ENCODE measurements at places on chromosomes 2 and 18.

GRCh38 chr2:96685577-96686459 lies 43.3 kb downstream of the FER1L5 start:
- DNase-seq, result peak; percentile 40

GRCh38 chr2:182870227-182870626 lies 3.8 kb upstream of the FRZB start:
- peak; percentile 30 for DNase-seq

GRCh38 chr2:109530712-109531111 lies 83.1 kb downstream of the SEPTIN10 start:
- DNase-seq, result no peak

GRCh38 chr2:178527592-178527991 lies 47.3 kb downstream of the PLEKHA3 start:
- DNase-seq, result no peak

DNA sequence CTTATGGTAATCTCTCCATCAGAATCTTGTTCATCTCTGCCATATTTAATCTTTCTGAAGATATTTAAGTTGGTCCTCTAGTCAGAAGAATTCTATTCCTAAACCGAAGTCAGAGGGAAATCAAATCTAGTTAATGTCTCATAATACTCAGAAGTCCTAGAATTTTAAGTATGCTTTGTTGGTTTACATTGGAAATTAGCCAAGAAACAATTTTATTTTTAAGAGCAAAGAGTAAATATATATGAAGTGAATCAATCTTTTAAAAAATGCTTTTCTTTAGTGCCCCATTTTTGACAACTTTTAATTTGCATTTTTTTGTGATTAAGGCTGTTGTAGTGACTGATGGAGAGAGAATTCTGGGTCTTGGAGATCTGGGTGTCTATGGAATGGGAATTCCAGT lies 38.1 kb downstream of the ME2 start:
- DNase-seq, result no peak

GRCh38 chr2:15191789-15192188 lies 369.3 kb downstream of the NBAS start:
- peak; percentile 31 for DNase-seq

GRCh38 chr2:126085011-126085795 lies 570.8 kb upstream of the GYPC start:
- DNase-seq, result no peak

- DNase-seq, result no peak
Measured at GRCh38 chr2:65508225-65508624, 75.8 kb upstream of the SPRED2 start.

DNA sequence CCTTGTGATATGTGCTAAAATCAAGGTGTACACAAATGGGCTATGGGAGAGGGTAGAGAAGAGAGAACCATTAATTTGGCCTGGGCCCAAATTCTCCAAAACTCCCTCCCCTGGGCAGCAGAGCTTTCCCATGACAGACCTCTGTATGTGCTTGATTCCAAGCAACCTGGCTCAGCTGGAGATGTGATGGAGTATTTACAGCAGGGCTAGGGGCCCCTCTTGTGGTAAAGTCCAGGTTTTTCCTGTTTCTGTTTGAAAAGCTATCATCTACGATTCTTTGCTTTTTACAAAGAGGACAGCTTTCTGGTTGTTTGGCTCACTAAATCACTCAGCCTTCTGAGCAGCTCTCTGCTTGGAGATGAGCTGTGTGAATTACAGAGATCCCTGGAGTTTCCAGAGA lies 40.3 kb downstream of the KCNS3 start:
- no peak for DNase-seq

DNA sequence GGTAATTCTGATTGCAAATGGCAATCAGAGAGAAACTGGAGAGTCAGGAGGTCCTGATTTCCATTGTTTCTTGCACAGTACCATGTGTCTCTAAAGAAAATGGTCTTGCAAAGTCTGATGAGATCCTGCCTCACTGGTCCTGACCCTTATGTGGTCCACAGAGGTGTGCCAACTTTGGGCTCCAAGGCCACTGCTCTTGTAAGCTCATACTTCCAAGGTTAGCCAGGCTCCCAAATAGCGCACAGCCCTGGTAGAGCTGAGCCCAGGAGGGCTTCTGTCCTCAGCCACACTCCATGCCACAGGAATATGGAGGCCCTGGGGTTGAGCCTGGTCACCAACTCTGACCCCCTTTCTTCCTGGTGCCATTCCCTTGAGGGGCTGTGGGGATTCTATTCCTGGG lies 80.7 kb downstream of the SDC1 start:
- no peak for DNase-seq

GRCh38 chr2:70473101-70473722 lies 80.4 kb downstream of the TGFA start:
- DNase-seq, result no peak

DNA sequence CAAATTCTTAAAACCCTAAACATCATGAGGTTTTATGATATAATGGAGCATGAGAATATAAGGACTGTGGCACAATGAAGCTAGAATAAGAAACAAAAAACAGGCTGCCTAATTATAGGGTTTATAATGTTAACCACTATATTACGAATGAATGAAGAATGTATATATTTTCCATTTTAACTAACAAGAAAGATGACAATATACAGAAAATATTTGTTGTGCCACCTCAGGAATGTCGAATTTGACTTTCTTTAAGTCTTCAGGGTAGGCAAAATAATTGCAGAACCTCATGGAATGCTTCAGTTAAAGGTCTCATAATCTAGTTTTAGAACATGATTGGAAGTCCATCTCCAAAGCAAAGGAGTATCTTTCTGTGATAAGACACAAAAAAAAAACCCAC lies 282.9 kb upstream of the SLC8A1 start:
- DNase-seq, result no peak

DNA sequence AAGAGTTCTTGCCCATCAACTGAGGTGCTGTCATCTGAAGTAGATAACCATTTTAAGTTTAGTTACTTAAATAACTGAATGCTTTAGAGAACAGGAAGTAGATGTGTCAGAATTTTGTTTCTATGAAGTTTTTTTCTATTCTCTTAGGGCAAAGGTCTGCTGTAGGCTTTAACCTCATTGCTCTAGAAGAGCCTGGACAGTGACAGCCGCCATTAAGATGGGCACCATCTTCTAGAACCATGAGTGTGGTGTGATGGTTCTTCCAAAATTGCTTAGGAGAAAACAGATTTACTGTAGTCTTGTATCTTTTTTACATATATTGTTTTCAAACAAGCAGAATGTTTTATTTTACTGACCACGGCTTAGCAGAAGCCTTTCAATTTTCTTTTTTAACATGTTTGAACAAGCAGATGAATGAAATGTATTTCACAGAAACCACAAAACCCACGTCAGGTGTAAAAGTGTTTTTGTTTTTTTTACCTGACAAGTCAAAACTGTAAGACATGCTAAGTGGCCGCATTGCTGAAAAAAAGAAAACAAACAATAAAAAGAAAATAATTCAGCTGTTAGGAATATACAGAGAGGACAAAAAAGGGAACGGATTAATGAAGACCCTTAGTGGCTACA lies 77.9 kb downstream of the PRELID3A start:
- DNase-seq, result no peak

- DNase-seq, result no peak
Measured at GRCh38 chr18:3720818-3721545, 271.0 kb downstream of the TGIF1 start.

Measured in NCI-H2081 (cell line).